ENCODE measurements at places on chromosomes 3 and 15. TPM values are rescaled to one million over a fixed set of nuclear protein-coding genes. Genes with fewer than 3 reads are reported as not detected.
A peak's percentile ranks its signal among the peaks of the same experiment; 100 is the strongest.

The CMTM8 gene
- polyA plus RNA-seq = 9.2 TPM

The ZNF280D gene
- 34.8 TPM for polyA plus RNA-seq

The CCRL2 gene
- 1.1 TPM for polyA plus RNA-seq

The ANP32A gene
- 286 TPM for polyA plus RNA-seq

The BLM gene
- 11.2 TPM for polyA plus RNA-seq

The RLBP1 gene
- polyA plus RNA-seq = not detected

DNA sequence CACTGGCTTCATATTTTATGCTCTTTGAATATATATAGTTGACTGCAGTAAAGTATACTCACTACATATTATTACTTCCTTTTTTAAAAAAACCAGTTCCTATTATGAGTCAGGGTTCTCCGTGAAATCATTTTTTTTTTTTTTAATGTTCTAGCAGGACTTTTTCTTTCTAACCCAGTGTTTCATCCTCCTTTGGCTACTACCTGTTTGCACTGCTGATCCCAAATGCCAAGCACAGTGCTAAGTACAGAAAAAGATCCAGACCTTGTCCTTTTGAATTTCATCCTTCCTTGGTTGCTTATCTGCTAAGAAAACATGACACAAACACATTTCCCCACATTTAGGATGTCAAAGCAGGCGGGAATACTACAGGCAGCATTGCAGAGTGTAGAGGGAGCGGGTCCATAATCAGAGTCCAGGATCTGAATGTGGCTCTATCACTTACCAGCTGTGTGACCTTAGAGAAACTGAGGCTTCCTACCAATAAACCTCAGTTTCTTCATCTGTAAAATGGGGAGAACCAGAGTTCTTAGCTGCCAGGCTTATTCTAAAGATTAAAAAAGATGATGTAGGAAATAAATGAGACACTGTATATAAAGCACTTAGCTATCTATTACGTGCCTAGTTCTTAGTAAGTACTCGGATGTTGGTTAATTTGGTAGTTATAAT is 37.2 kb upstream of the ANPEP start:
- DNase-seq = no peak

- DNase-seq = no peak
These were observed 9.7 kb downstream of the ERC2 start for GRCh38 chr3:56458496-56459103.

GRCh38 chr3:97871801-97872524 is 50.2 kb downstream of the CRYBG3 start:
- no peak for DNase-seq

- DNase-seq = peak; percentile 45
These were observed 4.3 kb upstream of the NPTN start for GRCh38 chr15:73637527-73637926.

DNA sequence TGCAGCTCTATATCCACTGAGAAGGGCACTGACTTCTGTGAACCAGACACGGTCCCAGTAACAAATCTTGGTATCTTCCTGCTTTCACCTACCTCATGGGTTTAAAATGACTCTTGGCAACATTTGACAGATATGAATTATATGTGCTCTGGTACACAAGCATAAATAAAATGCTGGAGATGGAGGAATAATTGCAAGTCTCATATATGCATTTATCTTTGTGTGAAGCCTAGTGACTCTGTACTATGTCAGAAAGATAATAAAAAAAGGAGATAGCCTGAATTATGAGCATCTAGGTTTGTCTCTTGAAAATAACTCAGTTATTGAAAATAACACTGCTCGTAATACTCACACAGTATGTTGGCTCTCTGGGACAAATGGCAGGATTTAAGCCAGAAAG is 167.1 kb upstream of the CRBN start:
- DNase-seq = no peak

- no peak for DNase-seq
These were observed 27.3 kb upstream of the GPR160 start for GRCh38 chr3:170010498-170010897.

DNA sequence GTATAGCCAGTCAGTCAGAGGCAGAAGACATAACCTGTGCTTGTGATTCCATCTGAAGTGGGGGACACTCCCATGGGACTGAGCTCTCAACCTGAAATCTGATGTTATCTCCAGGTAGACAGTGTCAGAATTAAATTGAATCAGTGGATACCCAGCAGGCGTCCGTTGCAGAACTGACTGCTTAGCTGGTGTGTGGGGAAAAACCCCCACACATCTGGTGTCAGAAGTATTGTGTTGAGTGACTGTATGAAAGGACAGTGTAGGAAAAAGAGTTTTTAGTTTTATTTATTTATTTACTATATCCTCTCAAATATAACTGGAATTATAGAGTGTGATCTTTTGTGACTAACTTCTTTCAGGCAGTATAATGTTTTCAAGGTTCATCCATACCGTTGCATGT is 10.4 kb downstream of the KPNA4 start:
- DNase-seq = no peak

DNA sequence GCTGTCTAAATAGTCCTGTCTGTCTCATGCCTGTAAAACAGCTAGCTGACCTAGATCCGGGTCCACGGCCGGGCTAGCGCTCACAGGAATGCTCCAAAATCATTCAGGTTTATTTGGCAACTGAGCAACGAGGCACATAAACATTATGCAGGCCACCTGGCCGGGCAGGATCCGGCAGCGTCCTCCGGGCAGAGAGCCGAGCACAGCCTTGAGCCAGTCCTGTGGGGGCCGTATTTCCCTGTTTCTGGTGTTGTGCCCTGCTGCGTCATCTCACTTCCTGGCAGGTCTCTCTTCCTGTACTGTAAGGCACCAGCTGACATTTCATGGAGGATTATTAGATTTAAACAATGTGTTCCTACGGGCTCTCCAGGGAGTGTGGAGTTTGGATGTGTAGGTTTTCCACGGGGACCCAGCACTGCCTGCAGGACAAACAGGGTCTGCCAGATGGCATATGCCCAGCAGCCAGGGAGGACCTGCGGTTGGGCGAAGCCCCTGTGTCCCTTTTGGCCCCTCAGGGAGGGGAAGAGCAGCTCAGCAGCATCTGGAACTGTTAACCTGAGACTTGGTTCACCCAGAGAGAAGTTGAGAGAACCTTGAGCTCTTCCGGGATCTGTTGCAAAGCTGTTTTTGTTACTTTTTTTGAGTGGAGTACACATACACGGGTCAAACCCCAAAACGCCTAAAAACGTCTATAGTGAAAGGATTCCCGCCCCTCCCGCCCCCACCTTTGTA is 16.6 kb upstream of the LRRK1 start:
- peak; percentile 84 for DNase-seq

Measured in renal pelvis (tissue), 12 donors.